ENCODE measurements at places on chromosomes 2 and 18.
A peak's percentile ranks its signal among the peaks of the same experiment; 100 is the strongest.

DNA sequence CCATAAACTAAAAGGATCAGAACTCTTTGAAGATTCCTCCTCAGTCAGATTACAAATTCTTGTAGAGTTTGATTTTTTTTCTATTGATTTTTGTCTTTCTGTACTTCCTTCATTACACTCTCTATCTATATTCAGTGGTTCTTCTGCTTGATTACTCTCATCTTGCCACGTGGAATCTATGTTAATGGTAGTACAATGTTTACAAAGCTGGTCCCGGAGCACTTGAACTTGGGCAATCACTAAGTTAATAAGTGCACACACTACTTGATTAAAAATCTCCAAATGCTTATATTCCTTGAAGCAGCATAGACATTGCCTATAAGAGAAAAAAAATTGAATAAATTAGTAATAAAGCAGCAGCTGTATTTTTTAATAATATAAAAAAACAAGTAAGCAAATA is 65.1 kb downstream of the USP34 start:
- DNase-seq = no peak

DNA sequence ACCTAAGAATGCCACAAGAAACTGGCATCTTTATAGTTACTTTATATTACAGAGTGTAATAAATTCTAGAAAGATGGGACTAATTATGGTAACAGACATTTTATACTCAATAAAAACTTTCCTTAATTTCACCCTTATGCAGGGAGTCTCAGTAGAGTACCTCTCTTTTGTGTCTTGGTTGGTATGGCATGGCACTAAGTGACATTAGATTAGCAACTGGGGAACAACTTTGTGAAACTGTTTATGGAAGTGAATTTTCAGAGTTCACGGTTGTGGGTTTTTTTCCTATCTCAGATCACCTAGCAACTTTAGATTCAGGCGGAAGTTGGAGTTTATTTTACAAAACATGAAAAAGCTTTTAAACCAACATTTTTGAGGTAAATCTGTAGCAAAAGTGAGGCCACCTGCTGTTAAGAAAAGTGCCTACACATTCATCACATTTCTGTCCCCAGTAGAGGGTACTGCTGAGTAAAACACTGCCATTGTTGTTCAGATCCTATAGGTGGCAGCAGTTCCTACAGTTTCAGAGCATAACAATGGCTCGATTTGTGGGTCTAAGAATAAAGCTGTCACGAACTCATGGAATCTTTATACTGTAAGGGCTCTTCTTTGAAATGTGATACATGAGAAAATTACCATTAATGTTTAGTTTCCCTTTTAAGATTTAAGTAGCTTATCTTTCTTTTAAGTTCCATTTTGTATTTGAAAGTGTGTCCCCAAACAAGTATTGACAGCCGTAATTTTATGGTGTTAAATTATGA is 117.6 kb downstream of the CAMKMT start:
- peak; percentile 62 for DNase-seq

DNA sequence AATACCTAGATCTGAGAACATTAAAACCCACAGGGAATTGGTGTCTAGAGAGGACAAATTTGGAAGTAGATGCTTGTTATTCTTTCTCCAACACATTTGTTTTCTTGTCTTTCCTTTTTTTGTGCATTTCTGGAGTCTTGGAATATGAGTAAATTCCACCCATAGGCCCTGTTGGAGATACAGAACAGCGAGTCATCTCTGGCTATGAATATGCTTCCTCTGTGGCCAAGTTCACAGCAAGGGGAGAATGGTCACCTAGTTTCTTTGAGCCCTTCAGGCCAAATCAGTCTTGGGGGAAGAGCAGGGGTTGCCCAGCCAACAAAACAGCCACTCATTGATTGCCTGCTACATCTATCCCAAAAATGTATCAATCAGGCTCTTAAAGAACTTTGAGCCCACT is 31.3 kb downstream of the SP140L start:
- no peak for DNase-seq

GRCh38 chr2:190149908-190150307 is 87.4 kb upstream of the MSTN start:
- DNase-seq = no peak

DNA sequence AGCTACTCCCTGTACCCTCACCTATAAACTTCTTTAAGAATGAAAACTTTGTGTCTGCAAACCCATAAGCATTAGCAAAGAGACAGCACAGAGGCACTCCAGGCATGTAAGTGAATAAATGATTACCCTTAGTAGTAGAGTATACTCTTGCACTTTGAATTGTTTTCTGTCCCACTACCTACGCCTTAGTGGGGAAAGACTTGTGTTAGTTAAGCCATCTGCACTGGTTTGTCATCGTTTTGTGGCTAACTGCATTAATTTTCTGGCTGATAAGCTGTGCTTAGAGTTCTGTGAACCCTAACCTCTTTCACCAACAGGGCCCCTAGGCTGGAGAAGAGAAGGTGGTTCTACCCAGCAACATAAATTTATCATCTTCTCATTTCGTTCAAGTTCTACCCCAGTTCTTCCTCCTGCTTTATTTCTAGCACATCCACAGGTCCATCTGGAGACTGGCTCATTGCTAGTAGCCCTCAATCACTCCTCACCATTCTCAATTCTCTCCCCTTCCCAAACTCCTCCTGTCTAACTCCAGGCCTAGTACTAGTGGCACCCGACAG is 710 bp downstream of the LMAN2L start:
- no peak for DNase-seq

GRCh38 chr2:207473049-207473930 is 56.5 kb upstream of the CREB1 start:
- DNase-seq = no peak

DNA sequence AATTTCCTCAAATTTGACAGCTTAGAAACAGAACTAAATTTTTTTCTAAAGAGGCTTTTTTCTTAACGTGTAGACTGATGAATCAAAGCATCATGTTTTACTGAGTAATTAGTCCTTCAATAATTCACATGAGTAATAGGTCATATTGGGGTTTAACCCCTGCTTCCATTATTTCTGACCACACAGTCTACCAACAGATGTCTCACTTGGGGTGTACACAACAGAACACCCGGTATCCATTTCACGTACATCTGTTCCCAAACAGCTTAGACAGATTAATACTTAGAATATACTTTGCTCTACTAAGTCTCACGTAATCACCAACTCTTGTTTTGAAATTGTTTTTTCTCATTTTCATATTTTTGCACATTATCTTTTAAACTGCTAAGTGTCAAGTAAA is 14.8 kb downstream of the CERKL start:
- DNase-seq = no peak

- no peak for DNase-seq
Measured at GRCh38 chr2:55106148-55106547, 55.9 kb upstream of the RTN4 start.

DNA sequence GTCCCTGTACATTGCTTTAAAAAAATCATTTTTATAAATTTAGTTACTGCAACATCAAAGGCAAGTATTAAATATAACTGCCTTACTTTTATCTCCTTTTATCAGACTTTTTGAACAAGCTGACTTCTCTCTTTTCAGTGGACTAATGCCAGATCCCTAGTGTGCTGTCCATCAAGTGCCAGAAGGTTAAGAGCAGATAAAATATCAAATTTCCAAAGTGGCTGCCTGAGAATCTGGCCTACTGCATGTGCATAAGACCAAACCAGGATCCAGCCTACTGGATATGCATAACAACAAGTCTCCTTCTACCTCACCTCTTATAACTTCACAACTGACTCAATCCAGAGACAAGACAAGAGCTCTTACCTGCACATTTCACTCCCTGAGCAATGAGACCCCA is 59.8 kb upstream of the CHRNA1 start:
- no peak for DNase-seq

GRCh38 chr18:49548229-49548636 is 13.6 kb upstream of the LIPG start:
- DNase-seq = no peak

- no peak for DNase-seq
Measured at GRCh38 chr2:104318001-104318665, 535.8 kb upstream of the POU3F3 start.

GRCh38 chr2:191643429-191643828 is 34.5 kb upstream of the NABP1 start:
- no peak for DNase-seq

DNA sequence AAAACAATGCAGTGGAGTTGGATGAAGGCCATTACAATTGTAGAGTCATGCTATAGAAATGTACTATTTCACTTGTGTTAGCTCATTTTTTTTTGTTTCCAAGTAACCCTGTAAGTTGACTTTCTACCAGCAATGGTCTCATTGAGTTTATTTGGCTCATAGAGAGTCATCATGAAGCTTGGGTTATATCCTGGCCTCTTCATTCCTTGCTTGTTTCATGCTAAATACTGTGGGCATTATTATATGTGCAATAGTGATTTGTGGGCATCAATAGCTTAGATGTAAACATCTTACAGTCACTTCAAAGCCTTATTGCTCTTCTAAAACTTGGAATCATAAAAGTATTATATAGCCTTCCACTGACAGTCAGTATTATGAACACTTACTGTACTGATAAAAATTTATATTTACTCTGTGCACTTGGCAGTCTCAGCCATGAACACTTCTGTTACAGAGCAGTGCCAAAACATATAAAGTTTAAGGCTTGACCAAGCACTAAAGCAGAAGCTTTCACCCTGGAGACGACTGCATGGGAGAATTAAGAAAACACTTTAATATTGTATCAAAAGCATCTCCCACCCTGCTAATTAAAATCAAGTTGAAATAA is 751.2 kb downstream of the SATB2 start:
- no peak for DNase-seq

GRCh38 chr2:27967076-27967475 is 76.5 kb downstream of the BABAM2 start:
- no peak for DNase-seq

GRCh38 chr2:9490789-9491188 is 16.4 kb downstream of the IAH1 start:
- DNase-seq = no peak

GRCh38 chr2:83069724-83070123 is 1389.4 kb downstream of the SUCLG1 start:
- no peak for DNase-seq

DNA sequence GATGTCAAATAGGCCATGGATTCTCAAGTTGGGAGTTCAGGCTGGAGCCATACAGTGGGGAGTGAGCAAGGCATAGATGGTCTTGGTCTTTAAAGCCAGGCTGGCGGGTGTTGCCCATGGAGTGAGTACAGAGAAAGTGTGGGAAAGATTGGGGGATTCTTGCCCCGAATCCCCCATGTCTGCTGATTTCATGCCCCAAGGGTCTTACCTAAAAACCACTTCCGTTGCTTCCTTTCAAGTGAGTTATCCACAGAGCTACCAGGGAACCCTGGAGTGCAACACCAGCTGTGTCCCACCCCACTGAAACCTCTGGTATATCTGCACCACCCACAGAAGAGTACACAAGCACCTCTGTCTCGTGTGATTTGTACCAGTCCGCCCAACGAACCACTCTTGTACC is 31.4 kb downstream of the FHOD3 start:
- DNase-seq = no peak

Measured in naive thymus-derived CD8-positive, alpha-beta T cell (primary cell).